Suppressor macrophage (primary cell): ENCODE measurements at places on chromosomes 2 and 18.

GRCh38 chr2:176642074-176642473 is 372.8 kb downstream of the MTX2 start:
- DNase-seq: no peak

- DNase-seq: no peak
These were observed 83.7 kb upstream of the RBM44 start for GRCh38 chr2:237714690-237715458.

DNA sequence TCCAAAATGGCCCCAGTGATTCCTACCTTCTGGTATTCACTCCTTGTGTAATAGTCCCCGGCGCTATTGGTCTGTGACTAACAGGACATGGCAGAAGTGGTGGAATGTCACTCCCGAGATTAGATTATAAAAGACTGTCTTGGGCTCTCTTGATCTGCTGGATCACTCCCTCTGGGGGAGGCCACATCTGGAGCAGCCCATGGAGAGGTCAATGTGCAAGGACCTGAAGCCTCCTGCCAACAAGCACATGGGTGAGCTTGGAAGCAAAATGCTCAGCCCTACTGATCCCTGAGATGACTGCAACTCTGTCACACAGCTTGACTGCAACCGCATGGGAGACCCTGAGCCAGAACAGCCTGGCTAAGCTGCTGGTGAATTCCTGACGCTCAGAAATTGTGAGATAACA is 94.3 kb upstream of the GLI2 start:
- DNase-seq: no peak

DNA sequence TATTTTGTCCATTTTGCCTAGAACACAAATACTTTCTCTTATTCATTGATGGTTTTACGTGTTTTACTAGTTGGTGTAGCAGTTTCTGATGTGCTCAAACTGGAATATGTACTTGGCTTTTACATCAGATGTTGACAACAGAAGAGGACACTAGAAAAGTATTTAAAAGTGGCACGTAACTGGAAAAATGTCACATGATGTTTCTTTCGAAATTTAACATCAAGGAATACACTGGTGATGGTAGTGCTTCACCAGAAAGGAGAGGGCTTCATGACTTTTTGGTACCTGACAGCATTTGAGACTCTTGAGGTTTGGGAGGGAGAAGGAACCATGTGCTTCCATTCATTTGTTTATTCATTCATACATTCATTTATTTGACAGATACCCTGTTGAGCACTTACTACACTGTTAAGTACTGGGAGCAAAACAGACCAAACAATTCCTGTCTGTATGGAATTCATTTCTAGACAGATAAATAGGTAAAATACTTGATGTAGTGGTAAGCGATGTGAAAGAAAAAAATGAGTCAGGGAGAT is 1.5 kb downstream of the GIGYF2 start:
- peak; percentile 24 for DNase-seq

GRCh38 chr2:40915651-40916050 is 463.8 kb upstream of the SLC8A1 start:
- DNase-seq: no peak

- no peak for DNase-seq
These were observed 40.5 kb upstream of the EMILIN2 start for GRCh38 chr18:2805970-2806943.

DNA sequence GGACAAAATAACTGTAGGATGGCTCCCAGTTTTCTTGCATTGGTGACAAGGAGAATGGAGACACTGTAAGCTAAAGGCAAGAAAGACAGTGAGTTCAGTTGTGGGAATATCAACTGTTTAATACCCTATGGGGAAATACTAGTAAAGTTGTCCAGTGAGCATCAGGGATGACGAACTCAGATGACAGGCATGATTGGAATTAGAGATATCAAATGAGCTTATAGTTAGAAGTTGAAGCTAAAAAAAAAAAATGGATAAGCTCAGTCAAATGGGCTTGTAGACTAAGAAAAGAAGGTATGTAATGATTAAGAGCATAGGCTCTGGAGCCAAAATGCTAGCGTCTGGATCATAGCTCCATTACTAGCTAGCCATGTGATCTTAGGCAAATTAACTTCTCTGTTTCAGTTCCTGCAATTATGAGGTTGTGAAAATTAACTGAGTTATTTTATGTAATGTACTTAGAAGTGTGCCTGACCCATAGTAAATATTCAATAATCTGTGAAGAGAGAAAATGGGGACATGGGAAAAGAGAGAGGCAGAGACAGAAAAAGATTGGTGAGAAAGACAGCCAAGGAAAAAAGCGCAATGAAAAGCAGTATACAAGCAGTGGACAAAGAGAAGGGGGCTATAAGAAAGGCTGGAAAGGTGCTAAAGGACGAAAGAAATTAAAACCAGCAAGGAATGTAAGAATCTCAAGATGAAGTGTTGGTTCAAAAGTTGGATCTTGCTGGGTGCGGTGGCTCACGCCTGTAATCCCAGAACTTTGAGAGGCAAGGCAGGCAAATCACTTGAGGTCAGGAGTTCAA is 95.7 kb upstream of the SLC39A10 start:
- peak; percentile 63 for DNase-seq

DNA sequence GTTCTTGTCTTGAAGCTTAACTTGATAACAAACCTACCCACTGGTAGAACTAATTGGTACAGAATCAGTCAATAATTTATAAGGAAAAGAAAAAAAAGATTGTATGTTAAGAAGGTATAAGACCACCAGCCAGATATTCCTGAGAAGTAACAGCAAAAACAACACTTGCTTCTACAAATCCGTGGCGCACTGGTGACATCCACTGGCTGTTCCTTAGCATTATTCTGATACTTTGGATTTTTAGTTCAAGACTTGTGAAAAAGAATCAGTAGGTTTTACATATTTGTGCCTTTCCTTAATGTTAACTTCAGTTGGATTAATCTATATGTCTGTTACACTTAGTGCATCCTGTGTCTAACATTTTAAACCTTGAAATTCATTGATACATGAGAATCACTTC is 141.8 kb downstream of the GRB14 start:
- peak; percentile 4 for DNase-seq

DNA sequence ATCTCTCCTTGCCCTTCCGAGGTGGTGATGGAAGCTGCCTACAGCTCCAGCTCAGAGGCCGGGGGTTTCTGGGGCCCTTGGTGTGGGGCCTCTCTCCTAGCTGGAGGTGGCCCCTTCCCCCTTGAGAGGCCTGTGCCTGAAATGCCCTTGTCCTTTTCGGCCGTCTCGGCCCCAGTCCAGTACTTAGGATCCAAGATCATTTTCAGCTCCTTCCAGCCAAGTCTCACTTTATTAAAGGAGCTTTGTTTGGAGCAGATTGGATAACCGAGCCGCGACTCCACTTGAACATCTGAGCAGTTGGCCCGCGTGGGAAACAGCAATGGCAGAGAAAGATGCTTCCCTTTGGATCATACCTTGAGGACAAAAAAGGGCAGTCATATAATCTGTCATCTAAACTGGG is 125.0 kb downstream of the NEDD4L start:
- DNase-seq: no peak

- DNase-seq: peak; percentile 16
These were observed 779 bp upstream of the LYPD6 start for GRCh38 chr2:149329489-149330126.

DNA sequence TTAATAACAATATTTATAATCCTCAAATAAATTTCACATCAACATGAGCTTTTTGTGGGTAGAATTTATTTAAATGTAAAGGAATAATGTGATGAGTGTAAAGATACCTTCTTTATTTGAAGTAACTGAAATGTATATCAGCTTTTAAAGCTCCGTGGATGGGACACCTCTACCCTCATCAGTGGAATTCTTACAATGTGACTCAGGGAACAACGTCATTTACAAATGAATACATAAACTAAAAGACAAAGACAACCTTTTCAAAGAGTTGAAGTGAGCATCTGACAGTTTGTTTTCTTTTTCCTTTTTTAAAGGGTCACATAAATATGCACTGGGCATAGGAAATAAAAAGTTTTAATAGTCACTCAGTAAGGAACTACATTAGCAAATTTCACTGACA is 1127.0 kb upstream of the CRIM1 start:
- no peak for DNase-seq

DNA sequence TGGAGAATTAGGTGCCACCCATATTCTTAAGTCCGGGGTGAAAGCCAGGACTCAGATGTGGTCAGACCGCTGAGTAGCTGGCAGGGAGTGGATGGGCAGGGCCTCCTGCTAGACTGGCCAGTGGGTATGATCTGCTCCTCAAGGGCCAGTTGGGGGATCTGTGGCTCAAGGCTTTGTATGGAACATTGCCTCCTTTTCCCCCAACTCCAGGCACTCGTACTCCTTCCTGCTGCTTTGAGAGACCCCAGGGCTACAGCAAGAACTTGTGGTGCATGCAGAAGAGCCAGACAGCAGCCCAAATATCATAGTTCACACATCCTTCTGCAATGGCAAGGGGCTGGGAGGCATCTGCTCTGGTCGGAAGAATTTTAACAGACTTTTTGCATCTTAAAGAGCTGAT is 61.7 kb downstream of the PDCL3 start:
- no peak for DNase-seq

DNA sequence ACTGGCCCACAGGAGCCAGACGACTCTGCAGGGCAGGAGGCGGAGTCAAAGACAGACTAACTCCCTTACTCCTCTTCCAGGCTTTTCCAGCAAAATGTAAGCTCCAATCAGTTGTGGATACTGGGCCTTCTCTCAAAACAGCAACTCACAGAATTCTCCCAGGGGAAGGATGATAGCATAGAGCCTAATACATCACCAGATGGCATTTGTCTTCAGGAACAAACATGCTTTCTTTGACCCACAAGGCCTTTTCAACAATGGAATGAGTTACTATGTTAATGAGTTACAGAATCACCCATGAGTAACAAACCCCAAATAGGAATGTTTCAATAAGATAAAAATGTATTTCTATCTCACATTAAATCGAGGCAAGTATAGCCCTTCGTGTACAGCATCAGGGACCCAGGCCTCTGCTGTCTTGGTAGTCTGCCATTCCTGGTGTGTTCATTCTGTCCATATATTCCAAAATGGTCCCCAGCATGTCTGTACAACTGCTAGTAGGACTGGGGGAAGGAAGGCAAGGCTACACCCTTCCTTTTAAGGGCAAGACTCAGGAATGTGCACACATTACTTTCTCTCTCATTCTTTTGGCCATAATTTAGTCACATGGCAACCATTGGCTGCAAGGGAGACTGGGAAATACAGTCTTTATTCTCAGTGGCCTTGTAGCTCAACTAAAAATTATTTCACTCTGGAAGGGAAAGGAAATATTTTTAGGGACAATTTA is 76.4 kb downstream of the BOD1L2 start:
- no peak for DNase-seq

GRCh38 chr18:51890762-51891161 is 449.2 kb upstream of the DCC start:
- no peak for DNase-seq

DNA sequence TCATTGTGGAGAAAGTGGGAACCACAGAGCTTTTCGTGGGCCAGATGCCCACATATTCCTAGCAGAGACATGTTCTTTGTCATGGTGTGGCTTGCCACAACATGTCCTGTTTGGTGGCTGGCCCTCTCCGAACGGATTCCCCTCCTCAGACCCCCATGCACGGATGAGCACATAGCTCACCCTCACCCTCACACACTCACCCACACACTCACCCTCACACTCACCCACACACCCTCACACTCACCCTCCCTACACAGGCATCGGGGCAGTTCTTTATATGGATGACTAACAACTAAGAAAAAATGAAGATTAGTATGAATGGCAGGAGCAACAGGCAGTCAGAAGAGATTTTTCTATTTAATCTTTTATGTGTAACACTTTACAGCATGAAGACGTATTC is 149.9 kb downstream of the ZNF236 start:
- no peak for DNase-seq

GRCh38 chr2:177551989-177552421 is 159.4 kb downstream of the AGPS start:
- no peak for DNase-seq

DNA sequence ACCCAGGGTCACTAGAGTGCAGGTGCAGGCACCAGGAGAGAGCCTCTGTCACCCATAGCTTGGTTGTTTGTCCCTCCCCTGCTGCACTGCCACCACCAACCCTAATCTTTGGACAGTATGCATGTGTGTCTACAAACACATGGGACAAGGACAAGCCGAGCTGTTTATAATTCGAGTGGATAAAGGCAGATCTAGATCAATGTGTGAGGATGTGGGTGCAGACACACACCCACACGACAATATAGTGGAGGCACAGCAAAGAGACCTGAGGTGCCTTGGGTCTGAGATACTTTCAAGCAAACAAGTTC is 199.2 kb downstream of the TNS1 start:
- no peak for DNase-seq

DNA sequence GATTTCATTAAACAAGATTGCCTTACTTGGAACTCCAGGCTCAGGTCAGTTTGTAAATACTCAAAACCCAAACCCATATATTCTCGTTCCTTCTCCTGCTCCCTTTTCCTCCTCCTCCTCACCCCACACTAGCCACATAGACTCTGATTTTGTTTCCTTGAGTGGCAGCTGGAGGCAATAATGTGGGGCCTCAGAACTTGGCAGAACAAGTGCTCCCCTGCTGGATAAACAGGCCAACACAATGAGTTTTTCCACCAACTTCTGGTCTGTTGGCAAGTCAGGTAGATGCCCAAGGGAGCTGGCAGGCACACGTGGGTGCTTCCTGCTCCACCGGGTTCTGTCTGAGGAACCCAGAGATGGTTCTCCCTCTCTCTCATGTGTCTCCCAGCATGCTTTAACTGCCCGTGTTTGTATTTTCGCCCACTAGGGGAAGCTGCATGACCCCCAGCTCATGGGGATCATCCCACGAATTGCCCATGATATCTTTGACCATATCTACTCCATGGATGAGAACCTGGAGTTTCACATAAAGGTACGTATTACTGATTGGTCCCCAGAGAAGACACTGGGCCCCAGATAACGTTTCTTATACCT is 61.9 kb downstream of the KIF5C start:
- DNase-seq: no peak

DNA sequence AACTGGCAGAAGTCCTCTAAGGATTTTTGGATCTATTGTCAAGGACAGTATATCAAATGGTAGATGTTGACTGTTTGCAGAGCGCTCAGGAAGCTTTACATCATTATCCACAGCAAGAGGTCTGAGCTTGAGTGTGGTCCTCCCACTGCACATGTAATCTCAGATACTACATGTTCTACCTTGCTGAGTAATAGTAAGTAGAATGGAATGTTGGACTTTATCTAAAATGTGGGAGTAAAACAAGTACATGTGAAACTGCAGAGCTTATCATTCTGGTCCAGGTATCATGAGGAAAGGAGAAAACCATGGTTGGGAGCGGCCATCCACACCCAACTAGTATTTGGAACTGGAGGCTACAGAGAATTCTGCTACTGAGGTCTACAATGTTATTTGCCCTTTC is 19.3 kb upstream of the CD28 start:
- DNase-seq: no peak

GRCh38 chr2:62240546-62240945 is 44.6 kb downstream of the B3GNT2 start:
- DNase-seq: no peak

DNA sequence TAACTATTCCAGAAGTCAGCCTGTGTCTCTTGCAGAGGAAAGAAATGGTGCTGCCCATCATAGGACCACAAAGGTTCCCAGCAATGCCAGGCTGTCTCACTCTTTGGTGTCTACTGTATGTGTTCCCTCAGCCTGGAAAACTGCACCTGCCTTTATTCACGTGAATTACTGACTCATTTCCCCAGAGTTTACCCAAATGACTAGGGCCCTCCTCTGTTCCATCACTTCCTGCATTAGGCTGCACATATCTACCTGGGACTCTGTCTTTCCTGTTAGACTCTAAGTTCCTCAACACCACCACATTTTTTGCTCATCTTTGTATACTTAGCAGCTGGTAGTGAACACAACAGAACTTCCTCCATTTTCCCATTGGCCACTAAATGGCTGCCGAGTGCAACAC is 188.3 kb downstream of the FHOD3 start:
- DNase-seq: no peak

GRCh38 chr18:59881728-59882656 is 17.8 kb upstream of the PMAIP1 start:
- DNase-seq: peak; percentile 68
